ENCODE measurements at places on chromosomes 4 and X.

DNA sequence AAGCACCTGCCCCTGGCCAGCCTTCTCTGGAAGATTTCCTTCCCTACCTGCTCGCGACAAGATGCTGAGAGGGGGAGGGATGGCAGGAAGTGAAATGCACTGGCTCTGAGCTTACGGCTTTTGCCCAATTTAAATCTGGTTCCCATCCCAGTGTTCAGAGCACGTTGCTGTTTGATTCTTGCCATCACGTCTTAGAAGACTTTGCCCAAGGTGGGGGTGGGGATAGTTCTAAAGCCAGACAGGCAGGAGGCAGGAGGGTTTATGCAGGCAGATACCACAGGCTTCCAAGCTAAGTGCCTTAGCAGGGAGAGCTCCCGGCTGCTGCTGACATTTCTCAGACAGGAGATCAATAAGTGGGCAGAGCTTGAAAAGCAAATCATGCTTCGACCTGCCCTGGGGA is 393.9 kb downstream of the MID1IP1 start:
- no peak for DNase-seq

GRCh38 chr4:127558088-127558487 is 74.7 kb upstream of the INTU start:
- no peak for DNase-seq

- no peak for DNase-seq
Measured at GRCh38 chr4:24482871-24483270, 101.5 kb downstream of the DHX15 start.

DNA sequence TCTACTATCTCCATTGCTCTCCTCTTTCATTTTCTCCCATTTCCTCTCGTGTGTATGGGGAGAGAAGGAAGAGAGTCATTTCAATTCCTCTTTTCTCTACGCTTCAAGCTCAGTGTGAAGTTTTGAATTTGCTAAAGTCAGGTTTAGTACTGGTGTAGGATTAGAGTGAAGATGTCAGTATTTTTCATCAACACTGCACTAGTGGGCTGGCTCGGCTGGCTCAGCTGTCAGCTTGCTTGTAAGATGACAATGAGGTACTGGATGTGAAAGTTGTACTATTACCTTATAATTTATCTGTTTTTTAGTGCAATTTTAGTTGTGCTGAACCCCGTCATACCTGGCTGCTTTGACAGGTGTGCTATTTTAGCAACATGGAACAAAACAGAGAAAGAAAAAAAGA is 2.1 kb upstream of the SH2D1A start:
- no peak for DNase-seq

DNA sequence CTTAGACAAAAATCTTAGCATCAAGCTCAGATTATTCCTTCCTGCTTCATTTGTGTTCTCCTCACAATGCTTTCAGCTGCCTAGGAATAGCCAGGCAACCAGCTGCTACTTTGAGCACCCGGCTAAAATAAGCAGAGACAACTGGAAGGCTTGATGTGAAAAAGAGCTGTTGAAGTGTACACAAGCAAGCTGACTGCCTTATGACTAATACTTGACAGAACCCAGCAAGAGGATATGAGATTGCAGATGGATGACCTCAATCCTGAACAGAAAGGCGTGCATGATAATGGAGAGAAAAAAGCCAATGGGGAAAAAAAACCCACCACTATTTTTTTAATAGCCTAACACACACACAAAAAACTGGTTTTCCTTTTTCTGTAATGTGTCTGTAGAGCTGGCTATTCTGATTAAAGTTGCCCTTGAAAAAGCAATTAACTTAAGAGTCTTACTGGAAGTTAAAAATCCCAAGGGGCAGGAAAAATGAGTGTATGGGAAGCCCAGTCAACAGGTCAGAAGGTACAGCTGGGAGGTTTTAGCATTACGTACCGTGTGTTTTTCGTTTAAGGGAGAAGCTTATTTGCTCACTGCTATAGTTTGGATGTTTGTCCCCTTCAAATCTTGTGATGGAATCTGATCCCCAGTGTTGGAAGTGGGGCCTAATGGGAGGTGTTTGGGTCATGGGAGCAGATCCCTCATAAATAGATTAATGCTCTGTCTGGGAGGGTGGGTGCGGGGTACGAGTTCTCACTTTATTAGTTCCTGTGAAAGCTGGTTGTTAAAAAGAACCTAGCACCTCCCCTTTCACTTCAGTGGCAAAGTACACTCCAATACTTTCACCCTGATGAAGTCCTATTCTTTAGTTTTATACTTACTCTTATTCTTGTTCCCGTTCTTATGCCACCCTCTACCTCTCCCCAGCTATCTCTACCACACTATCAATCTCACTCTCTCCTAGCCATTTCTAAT is 37.1 kb upstream of the HERC6 start:
- no peak for DNase-seq

DNA sequence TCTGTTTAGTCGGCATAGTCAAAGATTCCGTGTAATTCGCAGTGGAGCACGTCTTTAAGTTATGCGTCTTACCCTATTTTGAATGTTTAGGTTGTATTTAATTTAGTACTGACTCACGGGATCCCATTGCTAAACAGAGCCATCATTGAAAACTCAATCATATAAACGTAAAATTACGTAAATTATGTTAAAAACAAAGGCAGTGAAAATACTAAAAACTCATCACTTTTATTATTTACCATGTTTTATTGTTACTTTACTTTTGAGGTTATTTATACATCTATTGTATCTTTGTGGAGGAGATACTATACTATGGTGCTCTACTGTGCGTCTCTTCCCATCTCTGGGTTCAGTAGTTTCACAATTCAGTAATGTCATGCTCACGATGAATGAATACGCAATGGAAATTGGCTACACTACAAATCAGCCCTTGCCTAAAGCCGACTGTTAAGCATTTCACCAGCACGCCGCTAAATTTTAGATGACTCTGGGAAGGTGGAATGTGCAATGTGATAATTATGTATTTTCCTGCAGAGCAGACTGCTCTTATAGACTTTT is 944 bp downstream of the FUNDC2 start:
- no peak for DNase-seq

DNA sequence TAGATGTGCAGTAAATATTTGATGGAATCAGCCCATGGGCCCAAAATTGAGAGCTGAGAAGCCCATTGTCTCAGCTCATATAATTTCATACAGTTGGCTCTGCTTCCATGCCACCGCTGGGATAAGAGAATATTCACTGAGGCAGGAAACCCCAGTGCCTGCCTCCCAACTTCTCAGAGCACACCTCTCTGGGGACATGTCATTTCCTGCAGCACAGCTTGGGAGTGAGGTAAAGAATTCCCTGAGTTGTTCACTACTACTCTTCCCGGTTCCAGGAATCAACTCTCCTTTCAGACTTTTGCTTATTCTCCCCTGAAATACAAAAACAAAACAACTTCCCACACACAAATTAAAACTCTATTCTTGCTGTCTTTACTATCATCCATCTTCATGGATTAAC is 389.3 kb downstream of the MAPK10 start:
- DNase-seq, result no peak
